ENCODE measurements at places on chromosomes 7 and 10.

DNA sequence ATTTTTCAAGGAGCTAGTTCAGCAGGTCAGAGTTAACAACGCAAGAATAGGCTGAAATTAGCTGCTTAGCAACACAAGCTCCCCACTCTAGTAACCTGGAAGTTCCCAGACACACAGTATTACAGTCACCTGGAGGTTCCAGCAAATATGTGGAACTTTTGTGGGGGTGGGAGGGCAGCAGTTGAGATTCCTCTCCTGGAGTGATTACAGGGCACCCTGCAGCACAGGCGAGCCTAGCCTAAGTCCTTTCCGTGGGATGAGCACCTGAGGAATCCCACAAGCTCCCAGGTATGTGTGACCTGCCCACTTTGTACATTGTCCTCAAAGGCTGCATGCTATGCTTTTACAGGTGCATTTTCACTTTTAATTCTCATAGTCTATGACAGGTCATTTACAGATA, 13.6 kb downstream of the TPK1 start:
- DNase-seq = no peak

DNA sequence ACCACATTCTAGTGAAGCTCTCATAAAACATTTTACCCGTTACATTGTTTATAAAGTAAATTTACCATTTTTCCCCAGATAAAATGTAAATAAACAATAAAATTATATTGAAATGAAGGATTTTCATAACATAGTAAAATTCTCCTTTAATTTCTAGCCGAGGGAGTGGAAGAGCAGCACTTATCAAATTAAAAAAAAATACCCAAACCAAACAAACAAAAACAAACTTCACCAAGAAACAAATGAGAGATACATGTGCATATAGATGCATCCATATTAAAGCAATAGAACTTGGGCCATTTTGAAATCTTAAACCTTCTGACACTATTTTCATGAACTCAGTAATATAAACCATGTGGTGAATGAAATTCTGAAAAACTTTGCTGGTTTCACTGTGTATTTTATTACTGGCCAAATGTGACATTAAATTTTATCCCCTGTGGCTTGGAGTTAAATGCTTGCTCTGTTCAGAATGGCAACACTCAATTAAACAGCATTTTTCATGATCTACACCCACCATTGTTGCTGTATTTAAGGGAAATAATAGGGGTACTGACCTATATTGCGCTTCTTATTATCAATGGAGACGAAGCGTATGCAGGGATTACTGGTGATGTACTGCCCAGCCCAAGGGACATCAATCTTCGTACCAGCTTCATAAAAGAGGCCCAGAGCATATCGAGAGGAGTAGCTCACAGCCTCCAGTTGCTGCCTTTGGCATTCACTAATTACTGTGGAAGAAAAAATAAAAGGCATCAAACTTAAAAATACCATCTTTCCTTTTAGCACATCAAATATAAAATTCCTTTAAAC, 220.9 kb downstream of the RNLS start:
- no peak for DNase-seq

- no peak for DNase-seq
Observed at GRCh38 chr10:97656777-97657176, 16.3 kb downstream of the PI4K2A start.

DNA sequence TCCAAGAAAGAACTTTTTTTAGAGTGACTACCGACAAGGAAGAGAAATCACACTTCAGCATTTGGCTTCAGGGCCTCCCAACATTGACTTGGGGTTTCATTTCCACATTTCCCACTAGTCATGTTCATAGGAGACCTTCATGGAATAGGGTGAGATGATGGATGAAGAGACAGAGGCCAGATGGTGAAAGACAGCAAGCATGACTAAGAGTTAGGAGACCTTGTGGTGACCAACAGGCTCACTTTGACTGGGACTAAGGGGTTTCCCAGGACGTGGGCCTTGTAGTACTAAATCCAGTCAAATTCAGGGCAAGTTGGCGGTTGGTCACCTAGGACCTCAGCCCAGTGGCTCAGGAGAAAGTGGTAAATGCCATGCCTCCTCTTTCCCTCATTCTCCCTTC, 3.0 kb upstream of the GIMAP5 start:
- no peak for DNase-seq

DNA sequence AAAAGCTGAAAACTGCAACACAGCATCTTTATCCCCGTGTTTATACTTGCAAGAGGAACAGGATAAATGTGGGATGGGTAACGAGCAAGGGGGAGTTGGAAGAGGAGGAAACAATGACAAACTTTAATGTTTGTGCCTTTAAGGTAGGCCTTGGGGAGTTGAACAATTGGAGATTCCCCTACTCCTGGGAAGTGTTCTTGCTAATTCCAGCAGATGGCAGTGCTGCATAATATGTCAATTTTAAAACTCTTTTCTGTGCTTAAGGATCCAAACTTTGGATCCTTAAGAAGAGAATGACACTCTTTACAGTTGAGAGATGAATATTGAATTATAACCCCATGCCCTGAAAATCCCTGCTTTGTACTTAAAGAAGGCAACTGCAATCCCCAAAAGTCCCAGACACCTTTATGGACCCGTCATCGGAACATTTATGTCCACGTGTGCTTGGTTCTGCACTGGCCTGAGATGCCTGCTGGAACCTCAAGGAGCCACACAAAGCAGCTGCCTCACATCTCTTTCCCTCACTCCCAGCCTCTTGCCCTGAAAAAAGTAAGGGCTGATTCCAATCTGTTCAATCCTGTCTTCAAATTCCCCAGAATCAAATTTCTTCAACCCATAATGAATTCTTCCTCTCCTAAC, 12.0 kb downstream of the IFIT5 start:
- no peak for DNase-seq

DNA sequence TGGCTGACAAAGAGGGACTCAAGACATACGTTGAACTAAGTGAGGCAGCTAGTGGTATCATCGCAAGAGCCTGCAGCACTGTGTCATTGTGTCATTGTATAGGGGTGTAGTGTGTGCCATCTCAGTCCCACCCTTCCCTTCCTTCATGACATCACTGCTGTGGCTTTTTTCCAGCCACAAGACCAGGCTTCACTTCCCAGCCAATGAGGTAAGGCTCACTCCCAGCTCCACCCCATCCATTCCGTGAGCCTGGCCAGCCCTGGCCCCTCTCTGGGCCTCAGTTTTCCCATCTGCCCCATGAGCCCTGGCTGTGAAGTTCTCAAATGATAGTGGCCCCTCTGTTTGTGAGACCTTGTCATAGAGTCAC, 134.3 kb upstream of the ZMIZ1 start:
- DNase-seq = no peak

DNA sequence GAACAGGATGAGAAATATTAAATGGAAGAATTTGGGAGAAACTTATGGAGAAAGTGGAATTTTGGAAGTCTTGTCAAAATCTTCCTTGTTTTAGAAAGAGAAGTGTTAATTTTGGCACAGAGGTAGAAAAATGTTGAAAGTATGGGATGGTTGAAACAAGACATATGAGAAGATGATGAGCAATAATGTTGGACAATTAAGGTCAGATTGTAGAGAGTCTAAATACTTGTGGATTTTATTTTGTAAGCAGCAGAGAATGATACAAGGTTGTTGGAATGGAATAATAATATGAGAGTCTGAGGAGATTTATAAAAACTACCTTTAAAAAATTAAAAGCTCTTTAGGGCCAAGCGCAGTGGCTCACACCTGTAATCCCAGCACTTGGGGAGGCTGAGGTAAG, 34.6 kb downstream of the PHTF2 start:
- DNase-seq = no peak

DNA sequence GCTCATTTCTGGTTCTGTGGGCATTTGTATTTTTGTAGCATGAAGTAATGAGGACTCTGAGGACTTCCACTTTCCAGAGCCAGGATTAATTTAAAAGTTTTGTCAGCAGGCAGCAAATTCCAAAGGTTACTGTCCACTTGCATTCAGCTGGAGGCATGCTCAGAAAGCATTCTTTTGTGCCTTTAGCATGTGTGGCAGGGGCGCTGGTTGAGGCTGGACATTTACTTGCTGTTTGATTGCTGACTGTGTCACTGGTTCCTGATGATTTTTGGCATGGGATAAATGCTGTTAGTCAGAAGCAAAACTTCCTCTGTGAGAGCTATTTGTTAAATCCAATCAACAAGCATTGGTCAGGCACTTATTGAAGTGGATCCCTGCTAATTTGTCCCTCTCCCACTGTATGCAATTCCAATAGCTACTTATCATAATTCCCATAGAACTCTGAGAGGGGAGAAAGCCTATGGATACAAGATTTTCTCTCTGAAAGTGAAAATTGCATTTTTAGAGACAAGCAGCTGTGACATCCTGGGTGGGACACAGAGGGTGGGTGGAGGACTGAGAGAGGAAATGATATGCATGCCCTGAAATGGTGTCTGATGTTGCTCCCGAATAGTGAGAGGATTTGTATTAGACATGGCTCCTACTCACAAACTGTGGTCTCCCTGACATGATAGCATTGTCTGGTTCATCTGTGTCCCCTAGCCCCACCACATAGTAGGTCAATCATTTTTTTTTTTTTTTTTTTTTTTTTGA, 161.2 kb upstream of the WDR11 start:
- no peak for DNase-seq

- DNase-seq = no peak
Observed at GRCh38 chr10:51615764-51616298, 83.6 kb downstream of the CSTF2T start.

GRCh38 chr7:121175826-121176225, 153.0 kb upstream of the WNT16 start:
- DNase-seq = no peak

DNA sequence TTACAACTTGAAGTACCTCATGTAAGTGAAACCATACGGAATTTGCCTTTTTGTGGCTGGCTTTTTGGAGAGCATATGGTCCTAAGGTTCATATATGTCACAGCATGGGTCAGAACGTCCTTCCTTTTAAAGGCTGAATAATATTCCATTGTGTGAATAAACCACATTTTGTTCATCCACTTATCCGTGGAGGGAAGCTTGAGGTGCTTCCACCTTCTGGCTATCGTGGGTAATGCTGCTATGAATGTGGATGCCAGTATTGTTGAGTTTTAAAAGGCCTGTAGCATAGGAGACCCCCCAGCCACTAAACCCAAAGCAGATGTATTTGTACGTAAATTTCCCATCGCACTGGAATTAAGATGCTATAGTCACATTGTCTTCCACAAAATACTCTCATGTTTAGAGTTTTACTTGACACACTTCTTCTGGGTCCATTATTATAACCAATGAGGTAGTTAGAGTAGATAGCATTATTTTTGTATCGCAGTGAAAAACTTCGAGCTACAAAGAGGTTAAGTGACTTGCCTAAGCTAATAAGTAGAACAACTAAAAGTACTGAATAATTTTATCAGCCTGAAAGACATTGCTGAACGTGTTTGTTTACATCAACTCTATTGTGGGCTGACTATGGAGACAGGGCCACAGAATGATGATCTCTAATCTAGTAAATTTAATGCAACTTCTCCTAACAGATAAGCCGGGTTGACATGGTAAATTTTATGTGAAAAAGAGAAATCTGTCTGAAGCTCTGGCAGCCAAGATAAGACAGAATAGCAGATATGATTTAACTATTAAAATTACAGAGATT, 183.0 kb upstream of the CTBP2 start:
- no peak for DNase-seq

DNA sequence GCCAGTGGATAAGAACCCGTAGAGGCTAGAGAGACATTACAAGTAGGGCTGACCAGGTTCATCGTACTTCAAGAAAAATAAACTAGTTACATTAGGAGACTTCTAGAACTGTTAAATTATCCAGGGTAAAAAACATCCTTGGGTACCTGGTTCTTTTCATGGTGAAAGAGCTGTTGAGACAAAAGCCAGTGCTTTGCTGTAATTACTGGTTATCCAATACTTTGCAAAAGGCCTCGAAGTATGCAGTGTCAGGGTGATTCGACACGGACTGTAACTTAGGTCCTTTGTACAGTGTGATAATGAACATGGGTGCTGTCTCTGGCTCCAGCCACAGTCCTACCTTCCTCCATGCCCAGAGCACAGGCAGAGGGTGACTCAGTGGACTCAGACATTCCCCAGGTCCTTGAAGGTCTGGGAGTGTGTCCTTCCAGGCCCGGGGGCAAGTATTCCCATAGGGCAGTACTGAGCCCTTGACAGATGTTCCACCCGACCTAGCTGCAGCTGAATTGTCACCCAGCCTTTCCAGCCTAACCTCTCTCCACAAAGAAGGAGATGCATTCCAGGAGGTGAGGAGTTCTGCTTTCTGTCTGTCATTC, 123.6 kb upstream of the TMEM72 start:
- no peak for DNase-seq

DNA sequence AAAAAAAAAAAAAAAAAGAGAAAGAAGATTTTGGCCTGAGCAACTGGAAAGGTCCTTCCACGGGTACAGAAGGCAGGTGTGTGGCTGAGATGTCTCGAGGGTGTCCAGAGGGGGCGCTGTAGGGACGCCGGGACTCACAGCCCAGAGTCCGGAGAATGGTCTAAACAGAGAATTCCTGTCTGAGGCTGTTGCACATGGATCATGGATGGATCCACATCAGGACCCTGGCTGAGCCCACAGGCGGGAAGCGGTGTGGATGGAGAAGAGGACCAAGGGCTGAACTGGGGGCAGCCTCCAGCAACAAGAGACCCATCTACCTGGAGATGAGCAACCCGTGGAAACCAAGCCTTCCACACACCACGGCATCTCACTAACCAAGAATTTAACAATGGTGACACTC, 55.0 kb downstream of the PKD1L1 start:
- no peak for DNase-seq

- no peak for DNase-seq
Observed at GRCh38 chr10:131786756-131787605, 113.8 kb upstream of the PPP2R2D start.

DNA sequence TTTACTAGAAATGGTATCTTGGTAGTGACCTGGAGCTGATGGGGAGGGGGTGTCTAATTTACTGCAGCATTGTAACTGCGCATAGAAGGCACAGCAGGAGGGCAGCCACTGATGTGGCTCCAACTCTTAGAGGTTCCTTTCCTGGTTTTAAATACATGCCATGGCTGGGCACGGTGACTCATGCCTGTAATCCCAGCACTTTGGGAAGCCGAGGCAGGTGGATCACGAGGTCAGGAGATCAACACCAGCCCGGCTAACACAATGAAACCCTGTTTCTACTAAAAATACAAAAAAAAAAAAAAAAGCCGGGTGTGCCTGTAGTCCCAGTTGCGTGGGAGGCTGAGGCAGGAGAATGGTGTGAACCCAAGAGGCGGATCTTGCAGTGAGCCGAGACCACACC, 19.2 kb upstream of the SEC61G start:
- no peak for DNase-seq

All from activated CD8-positive, alpha-beta memory T cell treated with anti-CD3 and anti-CD28 coated beads for 1 hour (primary cell).